ENCODE measurements at places on chromosomes 12 and 14. TPM values are rescaled to one million over a fixed set of nuclear protein-coding genes. Genes with fewer than 3 reads are reported as not detected.

- DNase-seq = no peak
Measured at GRCh38 chr14:50082784-50083466, 33.4 kb downstream of the VCPKMT start.

DNA sequence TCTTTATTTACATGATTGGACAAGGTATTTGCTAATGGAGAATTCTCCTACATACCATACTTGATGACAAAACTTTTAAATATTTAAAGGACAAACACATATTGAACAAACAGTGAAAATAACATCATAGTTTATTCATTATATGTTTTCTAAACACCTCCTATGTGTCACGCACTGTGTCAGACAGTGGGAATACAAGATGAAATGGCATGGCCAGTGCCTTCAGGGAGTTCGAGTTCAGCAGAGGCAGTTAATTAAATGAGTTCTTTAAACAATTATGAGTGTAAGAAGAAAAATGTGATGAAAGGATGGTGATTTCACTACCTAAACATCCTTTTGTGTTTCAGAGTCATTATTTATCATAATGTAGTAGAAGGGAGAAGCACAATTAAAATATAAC is 159.8 kb downstream of the KCNH5 start:
- DNase-seq = no peak

DNA sequence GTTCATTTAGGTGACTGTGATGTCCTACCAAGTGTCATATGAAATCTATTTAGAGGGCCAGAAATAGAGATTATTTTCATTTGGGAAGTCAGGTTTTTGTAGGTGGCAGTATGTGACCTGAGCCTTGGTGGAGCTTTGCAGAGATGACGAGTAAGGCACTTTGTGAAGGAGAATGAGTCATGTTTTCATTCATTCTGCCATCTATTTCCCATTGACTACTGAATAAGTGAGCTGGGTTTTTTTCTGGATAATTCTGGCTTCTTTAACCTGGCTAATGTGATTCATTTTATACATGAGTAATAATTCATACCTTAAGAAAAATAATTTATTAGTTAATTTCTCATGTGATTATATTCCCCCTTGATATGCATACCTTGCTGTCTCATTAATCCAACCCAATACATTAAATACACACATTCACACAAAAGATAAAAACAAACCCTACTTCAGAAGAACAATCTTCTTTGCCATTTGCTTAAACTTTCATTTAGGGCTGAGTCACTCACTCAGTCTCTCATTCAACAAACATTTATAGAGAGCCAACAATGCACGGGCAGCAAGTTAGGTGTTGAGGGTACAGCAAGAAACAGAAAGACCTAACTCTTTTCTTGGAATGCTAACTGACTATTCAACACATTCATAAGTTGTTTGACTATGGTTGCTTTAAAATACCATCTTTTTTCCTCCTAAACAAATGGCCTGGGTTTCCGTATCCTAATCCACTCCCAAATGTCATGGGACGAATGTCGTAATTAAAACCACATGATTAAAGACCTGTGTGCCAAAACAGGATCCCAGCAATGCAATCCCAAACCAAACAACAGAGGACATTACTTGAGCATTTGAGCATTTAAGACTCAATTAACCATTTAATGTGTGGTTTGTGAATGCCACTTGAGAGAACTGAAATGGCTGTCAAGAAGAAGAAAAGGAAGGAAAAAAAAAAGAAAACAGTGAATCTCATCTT is 78.0 kb downstream of the KITLG start:
- DNase-seq = no peak

DNA sequence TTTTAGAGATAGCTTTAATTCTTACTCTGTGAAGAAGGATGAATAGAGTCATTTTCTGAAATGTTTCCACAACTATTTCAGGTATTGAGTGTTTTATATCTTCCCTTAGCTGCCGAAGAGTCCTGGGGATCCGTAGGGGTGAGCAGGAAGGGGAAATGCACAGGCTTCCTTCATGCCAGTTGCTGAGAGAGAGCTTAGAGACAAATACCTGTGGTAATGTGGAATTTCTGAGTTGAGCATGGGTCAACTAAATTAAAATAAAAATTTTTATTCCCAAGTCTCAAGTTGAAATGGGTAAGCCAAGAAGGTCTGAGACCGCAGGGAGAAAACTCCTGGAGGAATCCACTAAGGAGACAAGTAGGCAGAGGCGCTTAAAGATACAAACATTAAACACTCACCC is 185.7 kb downstream of the DAD1 start:
- DNase-seq = no peak

- no peak for DNase-seq
Measured at GRCh38 chr14:101594511-101595148, 33.3 kb downstream of the DIO3 start.

DNA sequence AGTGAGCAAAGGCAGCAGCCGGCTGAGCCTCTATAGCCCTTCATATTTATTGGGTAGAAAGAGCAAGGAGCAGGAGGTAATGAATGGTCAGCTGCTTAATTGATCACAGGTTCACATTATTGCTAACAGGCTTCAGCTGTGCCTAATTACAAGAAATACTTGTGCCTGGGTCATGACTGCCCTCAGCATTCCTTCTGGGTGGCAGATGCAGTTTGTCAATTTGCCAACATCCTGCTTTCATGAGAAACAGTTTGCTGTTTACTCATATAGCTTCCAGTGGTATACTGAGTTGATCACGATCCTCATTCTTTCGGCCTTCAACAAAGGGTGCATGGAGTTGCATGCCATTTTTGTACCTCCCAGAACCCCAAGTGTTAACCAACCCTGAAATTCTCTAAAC is 81.0 kb upstream of the PLEKHG7 start:
- no peak for DNase-seq

GRCh38 chr12:22042976-22043669 is 2.9 kb upstream of the CMAS start:
- no peak for DNase-seq

- no peak for DNase-seq
Measured at GRCh38 chr14:95440951-95441350, 75.5 kb downstream of the SYNE3 start.

- DNase-seq = no peak
Measured at GRCh38 chr12:129052373-129052772, 199.1 kb downstream of the GLT1D1 start.

The FBXO34 gene
- 20.0 TPM for total RNA-seq

The HSPB8 gene
- 12.5 TPM for total RNA-seq

The SLC17A8 gene
- not detected for total RNA-seq

The DIO2 gene
- 2.4 TPM for total RNA-seq

The KRT82 gene
- not detected for total RNA-seq

The LALBA gene
- not detected for total RNA-seq

Measured in sciatic nerve (tissue), 2 donors.